HFFc6 (cell line): ENCODE measurements at places on chromosomes 11 and 22.

- DNase-seq, result no peak
- no peaks in the 10 kb centered on the region for H3K4me1 ChIP-seq
- H3K27ac ChIP-seq, result no peak overlapping the region
Measured at GRCh38 chr22:48669986-48670716, 1157.5 kb downstream of the BRD1 start.

- no peaks in the 10 kb centered on the region for H3K4me1 ChIP-seq
- no peaks in the 10 kb centered on the region; the same call in none of the 2 replicates for H3K27me3 ChIP-seq
- no peaks in the 10 kb centered on the region for H3K36me3 ChIP-seq
- H3K4me3 ChIP-seq, result no peak overlapping the region
- no peak overlapping the region for H3K27ac ChIP-seq
Measured at GRCh38 chr11:30513087-30513486, 73.1 kb downstream of the MPPED2 start.

DNA sequence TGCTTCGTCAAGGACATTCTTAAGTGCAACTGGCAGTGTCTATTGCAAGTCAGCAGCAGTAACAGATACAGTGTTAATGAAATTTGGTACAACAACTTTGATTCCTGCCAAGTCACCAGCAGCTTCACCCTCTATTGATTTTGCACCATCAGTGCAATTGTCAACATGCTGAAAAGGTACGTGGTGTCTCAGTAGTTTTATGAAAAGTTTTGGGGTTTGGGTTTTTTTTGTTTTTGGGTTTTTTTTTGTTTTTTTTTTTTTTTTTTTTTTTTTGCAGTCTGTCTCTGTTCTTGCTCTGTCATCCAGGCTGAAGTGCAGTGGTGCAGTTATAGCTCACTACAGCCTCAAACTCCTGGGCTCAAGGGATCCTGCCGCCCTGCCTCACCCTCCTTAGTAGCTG is 19.1 kb upstream of the GRIK4 start:
- H3K36me3 ChIP-seq, result peaks cover 10% of the 10 kb centered on the region
- DNase-seq, result no peak
- no peaks in the 10 kb centered on the region; the same call in 1 of the 2 replicates for H3K4me1 ChIP-seq
- peaks cover 2% of the 10 kb centered on the region; the same call in 1 of the 2 replicates for H3K27me3 ChIP-seq

GRCh38 chr11:44380009-44380313 is 70.0 kb upstream of the ALX4 start:
- H3K36me3 ChIP-seq, result no peaks in the 10 kb centered on the region
- H3K27me3 ChIP-seq, result peaks cover 33% of the 10 kb centered on the region
- no peak for DNase-seq
- H3K4me3 ChIP-seq, result no peak overlapping the region
- H3K27ac ChIP-seq, result no peak overlapping the region
- H3K4me1 ChIP-seq, result no peaks in the 10 kb centered on the region

- H3K36me3 ChIP-seq, result no peaks in the 10 kb centered on the region
- no peak overlapping the region for H3K27ac ChIP-seq
- no peak overlapping the region for H3K4me3 ChIP-seq
- H3K27me3 ChIP-seq, result peaks cover 13% of the 10 kb centered on the region; the same call in 1 of the 2 replicates
- no peaks in the 10 kb centered on the region for H3K4me1 ChIP-seq
Measured at GRCh38 chr22:17258015-17258787, 39.0 kb upstream of the ADA2 start.

- peaks cover 58% of the 10 kb centered on the region for H3K4me1 ChIP-seq
- peak overlapping the region; percentile 51 for H3K4me3 ChIP-seq
- DNase-seq, result peak; percentile 98
- peak overlapping the region; percentile 94 for H3K27ac ChIP-seq
- peaks cover 7% of the 10 kb centered on the region; the same call in 1 of the 2 replicates for H3K36me3 ChIP-seq
- H3K27me3 ChIP-seq, result peaks cover 2% of the 10 kb centered on the region; the same call in 1 of the 2 replicates
Measured at GRCh38 chr11:12042215-12042676, 33.8 kb upstream of the DKK3 start.

- no peak for DNase-seq
- H3K4me1 ChIP-seq, result peaks cover 15% of the 10 kb centered on the region
- no peak overlapping the region for H3K27ac ChIP-seq
- peaks cover 17% of the 10 kb centered on the region for H3K27me3 ChIP-seq
- no peak overlapping the region for H3K4me3 ChIP-seq
Measured at GRCh38 chr22:21068681-21069276, 23.0 kb downstream of the LRRC74B start.

GRCh38 chr11:58844361-58845005 is at the start of gene GLYATL2:
GLYATL2 (minus strand) TSS chr11:58844704; CDS start chr11:58839612, 5,092 bp downstream.
- H3K27me3 ChIP-seq, result no peaks in the 10 kb centered on the region; the same call in 1 of the 2 replicates
- no peak for DNase-seq
- no peaks in the 10 kb centered on the region for H3K4me1 ChIP-seq
- H3K4me3 ChIP-seq, result no peak within 1 kb of the TSS
- H3K27ac ChIP-seq, result no peak within 1 kb of the TSS

- DNase-seq, result peak; percentile 88
- no peaks in the 10 kb centered on the region for H3K36me3 ChIP-seq
- no peaks in the 10 kb centered on the region; the same call in 1 of the 2 replicates for H3K27me3 ChIP-seq
- H3K4me3 ChIP-seq, result no peak overlapping the region
- peak overlapping the region; percentile 34; the same call in 1 of the 2 replicates for H3K27ac ChIP-seq
Measured at GRCh38 chr11:132844956-132845696, 687.2 kb downstream of the OPCML start.

DNA sequence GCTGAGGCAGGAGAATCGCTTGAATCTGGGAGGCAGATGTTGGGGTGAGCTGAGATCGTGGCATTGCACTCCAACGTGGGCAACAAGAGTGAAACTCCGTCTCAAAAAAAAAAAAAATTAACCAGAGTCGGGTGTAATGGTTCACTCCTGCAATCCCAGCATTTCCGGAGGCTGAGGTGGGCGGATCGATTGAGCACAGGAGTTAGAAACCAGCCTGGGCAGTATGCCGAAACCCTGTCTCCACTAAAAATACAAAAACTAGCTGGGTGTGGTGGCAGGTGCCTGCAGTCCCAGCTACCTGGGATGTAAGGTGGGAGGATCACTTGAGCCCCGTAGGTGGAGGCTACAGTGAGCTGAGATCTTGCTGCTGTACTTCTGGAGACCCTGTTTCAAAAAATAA is 1.5 kb downstream of the RANGAP1 start:
- H3K27ac ChIP-seq, result peak overlapping the region; percentile 95
- peak overlapping the region; percentile 97 for H3K4me3 ChIP-seq
- H3K27me3 ChIP-seq, result no peaks in the 10 kb centered on the region; the same call in none of the 2 replicates
- peaks cover 65% of the 10 kb centered on the region for H3K4me1 ChIP-seq
- peaks cover 36% of the 10 kb centered on the region for H3K36me3 ChIP-seq
- DNase-seq, result no peak

DNA sequence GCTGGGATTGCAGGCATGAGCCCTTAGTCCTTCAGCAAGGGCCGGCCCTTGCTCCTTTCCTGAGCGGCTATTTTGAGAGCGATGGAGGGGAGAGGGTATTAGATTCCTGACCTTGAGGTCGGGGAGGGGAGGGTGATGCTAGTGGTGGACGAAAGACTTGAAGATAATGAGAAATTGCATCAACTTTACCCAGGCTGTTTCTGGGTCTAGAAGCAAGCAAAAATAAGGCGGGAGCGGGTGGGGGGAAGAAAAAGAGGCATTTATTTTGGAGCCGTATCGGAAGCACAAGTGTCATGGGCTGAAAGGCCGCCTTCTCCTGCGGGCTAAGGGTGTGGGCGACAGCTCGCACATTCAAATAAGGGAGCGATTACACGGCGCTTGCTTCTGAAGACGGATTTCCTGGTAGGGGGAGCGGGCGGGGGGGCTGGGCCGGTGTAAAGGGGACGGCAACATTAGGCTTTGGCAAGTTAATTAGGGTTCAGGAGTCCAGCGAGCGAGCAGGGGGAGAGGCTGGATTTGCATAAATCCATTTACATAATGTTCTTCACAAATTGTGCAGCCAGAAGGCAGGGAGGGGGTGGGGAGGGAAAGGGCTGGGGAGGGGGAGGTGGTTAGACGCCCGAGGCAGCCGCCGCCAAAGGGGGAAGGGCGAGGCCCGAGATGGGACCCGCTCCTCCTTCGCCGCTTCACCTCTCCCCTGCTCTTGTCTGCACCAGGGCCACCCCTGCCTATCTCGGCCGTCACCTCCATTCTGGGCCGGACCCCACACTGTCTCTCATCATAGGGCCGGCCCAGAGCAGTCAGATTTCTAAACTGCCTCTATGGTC is 245.9 kb downstream of the MIAT start:
- DNase-seq, result no peak
- no peak overlapping the region for H3K4me3 ChIP-seq
- peaks cover 9% of the 10 kb centered on the region for H3K4me1 ChIP-seq
- no peak overlapping the region for H3K27ac ChIP-seq
- H3K36me3 ChIP-seq, result peaks cover under 1% of the 10 kb centered on the region; the same call in 1 of the 2 replicates

DNA sequence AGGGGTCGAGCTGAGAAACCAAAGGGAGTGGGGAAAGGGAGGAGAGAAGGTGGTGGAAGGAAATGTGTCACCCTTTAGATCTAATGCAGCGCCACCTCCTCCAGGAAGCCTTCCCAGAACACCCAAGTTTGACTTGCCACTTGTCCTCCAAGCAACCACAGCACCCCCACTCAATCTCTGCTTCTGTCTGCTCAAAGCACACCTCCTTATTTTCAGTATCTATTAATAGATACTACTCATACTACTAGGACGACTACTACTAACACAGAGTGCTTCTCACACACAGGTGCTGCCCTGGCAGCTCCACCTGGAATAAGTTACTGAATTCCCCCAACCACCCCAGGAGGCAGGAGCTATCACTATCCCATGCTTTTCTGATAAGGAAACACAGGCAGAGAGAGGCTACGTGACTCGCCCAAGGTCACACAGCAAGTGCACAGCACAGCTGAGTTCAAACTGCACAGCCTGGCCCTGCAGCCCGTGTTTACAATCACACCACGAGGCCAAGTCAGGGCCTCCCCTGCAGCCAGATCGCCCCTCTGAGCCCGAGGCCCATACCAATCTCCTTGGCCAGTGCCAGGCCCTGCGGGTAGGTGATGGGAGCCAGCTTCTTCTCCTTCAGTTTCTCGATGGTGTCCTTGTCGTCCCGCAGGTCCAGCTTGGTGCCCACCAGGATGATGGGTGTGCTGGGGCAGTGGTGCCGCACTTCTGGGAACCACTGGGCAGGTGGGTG is 13.2 kb downstream of the RAC2 start:
- no peaks in the 10 kb centered on the region; the same call in 1 of the 2 replicates for H3K36me3 ChIP-seq
- peaks cover 6% of the 10 kb centered on the region for H3K27me3 ChIP-seq
- DNase-seq, result peak; percentile 7
- H3K4me1 ChIP-seq, result peaks cover 37% of the 10 kb centered on the region
- peak overlapping the region; percentile 91 for H3K27ac ChIP-seq
- H3K4me3 ChIP-seq, result no peak overlapping the region

GRCh38 chr11:3995949-3996554 is 98.5 kb upstream of the RRM1 start:
- peaks cover 43% of the 10 kb centered on the region for H3K4me1 ChIP-seq
- peak overlapping the region; percentile 79 for H3K27ac ChIP-seq
- DNase-seq, result peak; percentile 76
- peak overlapping the region; percentile 40 for H3K4me3 ChIP-seq

DNA sequence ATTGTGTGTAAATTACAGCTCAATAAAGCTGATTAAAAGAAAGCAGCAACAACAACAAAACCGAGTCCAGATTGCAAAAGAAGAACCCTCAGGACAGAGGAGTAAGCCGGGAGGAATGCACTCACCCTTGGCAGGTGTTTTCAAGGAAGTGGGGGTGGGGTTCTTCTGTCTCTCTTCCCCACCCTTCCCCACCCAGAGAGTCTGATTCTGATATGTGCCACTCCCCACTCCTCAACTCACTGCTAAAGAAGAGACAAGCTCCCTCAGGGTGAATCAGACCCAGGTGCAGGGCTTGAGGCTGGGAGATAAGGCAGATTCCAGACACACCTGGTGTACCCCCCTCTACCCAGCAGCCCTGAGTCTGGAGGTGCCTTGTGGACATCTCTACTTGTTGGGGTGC is 38.4 kb upstream of the PHF21A start:
- no peak overlapping the region for H3K27ac ChIP-seq
- no peak overlapping the region for H3K4me3 ChIP-seq
- peaks cover 32% of the 10 kb centered on the region for H3K27me3 ChIP-seq
- H3K4me1 ChIP-seq, result no peaks in the 10 kb centered on the region; the same call in 1 of the 2 replicates
- no peaks in the 10 kb centered on the region for H3K36me3 ChIP-seq
- DNase-seq, result no peak

DNA sequence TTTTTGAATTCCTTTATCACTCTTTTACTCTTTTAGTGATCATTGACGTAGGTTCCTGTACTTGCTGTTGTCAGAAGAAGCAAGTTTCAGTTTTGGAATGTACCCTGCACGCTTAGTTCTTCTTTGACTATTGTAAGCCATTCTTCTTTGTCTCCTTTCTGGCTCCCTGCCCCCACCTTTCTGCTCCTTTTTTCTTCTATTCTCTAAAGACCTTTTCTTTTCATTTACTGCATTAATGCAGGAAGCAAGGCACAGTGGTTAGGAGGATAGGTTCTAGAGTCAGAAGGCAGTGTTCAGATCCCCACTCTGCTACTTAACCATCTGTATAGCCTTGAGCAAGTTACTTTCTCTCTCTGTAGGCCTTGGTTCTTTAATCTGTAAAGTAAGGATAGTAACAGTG is 33.7 kb upstream of the RAG2 start:
- peaks cover 9% of the 10 kb centered on the region for H3K36me3 ChIP-seq
- H3K27ac ChIP-seq, result no peak overlapping the region
- H3K27me3 ChIP-seq, result no peaks in the 10 kb centered on the region; the same call in 1 of the 2 replicates
- DNase-seq, result no peak
- H3K4me3 ChIP-seq, result no peak overlapping the region
- H3K4me1 ChIP-seq, result no peaks in the 10 kb centered on the region; the same call in 1 of the 2 replicates

GRCh38 chr22:39712751-39713525 is 142.4 kb downstream of the CACNA1I start:
- H3K36me3 ChIP-seq, result no peaks in the 10 kb centered on the region
- H3K27me3 ChIP-seq, result peaks cover 66% of the 10 kb centered on the region
- H3K4me1 ChIP-seq, result no peaks in the 10 kb centered on the region
- no peak for DNase-seq
- no peak overlapping the region for H3K27ac ChIP-seq
- no peak overlapping the region for H3K4me3 ChIP-seq

DNA sequence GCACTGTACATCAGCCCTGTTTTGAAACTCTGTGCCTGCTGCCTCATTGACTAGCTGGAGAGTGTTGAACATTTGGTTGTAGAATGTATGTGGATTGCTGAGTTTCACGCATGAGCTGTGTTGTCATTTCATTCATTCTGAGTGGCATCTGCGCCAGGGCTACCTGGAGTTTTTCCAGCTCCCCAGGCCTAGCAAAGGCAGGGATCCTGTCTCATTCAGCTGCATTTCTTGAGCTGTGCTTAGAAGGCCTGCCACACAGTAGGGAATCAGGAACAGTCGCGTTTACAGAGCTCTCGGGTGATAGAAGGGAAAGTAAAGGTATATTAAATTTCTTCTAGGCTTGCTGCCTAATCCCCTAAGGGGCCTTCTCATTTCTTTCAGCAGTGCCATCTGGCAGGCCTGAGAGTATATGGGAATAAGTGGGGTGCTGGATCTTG is 44.3 kb downstream of the PTPRJ start:
- H3K4me3 ChIP-seq, result no peak overlapping the region
- no peaks in the 10 kb centered on the region; the same call in none of the 2 replicates for H3K27me3 ChIP-seq
- H3K4me1 ChIP-seq, result peaks cover 21% of the 10 kb centered on the region
- H3K27ac ChIP-seq, result no peak overlapping the region
- DNase-seq, result no peak
- no peaks in the 10 kb centered on the region; the same call in 1 of the 2 replicates for H3K36me3 ChIP-seq

DNA sequence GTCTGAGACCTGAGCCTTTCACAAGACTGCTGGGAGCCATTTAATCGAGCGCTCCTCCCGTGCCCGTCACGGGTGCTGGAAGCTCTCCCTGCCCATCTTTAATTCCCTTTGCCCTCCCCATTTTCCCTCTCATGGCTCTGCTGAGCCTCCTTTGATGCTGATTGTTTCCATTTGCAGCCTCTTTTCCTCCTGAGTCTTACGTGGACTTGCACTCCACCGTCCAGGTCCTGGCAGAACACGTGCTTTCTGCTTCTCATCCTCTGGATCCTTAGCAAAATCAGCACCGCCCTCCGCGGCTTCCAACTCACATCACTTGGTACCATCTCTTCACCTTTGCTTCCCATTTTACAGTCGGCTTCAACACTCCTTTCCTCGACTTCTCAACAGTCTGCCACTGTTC is 7.3 kb downstream of the IFT27 start:
- no peak for DNase-seq
- peaks cover 7% of the 10 kb centered on the region for H3K36me3 ChIP-seq
- H3K27ac ChIP-seq, result no peak overlapping the region
- peaks cover 8% of the 10 kb centered on the region for H3K4me1 ChIP-seq
- H3K27me3 ChIP-seq, result peaks cover 6% of the 10 kb centered on the region
